ENCODE measurements at places on chromosomes 2 and 18. TPM values are rescaled to one million over a fixed set of nuclear protein-coding genes. Genes with fewer than 3 reads are reported as not detected.

Gene RTP5
- total RNA-seq = not detected

Gene RAB6C
- total RNA-seq = 0.68 TPM

Gene SLC16A14
- total RNA-seq = 3.0 TPM

Gene SERPINB5
- 0.63 TPM for total RNA-seq

Gene OTOS
- total RNA-seq = not detected

Gene MBD2
- total RNA-seq = 43.5 TPM

Gene GALNT3
- 3.5 TPM for total RNA-seq

Gene ALPG
- total RNA-seq = not detected

Gene RBBP8
- total RNA-seq = 9.7 TPM

Gene FAM228A
- 0.81 TPM for total RNA-seq

Gene LYG1
- total RNA-seq = 5.8 TPM

Gene IL36G
- not detected for total RNA-seq

Gene KRTCAP3
- total RNA-seq = 0.68 TPM

Gene NCL
- total RNA-seq = 80.4 TPM

Gene MPP4
- not detected for total RNA-seq

Gene SOWAHC
- 29.4 TPM for total RNA-seq

Gene MAT2A
- total RNA-seq = 475 TPM

Gene CDCA7
- 4.9 TPM for total RNA-seq

Gene CHST9
- total RNA-seq = not detected

Gene ONECUT2
- total RNA-seq = not detected

Gene RBM45
- 12.0 TPM for total RNA-seq

Gene DPYSL5
- total RNA-seq = not detected

Gene TOGARAM2
- total RNA-seq = 2.4 TPM

Gene RGPD4
- total RNA-seq = not detected

Gene ATF2
- 58.9 TPM for total RNA-seq

Gene CCT7
- 121 TPM for total RNA-seq

Gene HNRNPLL
- total RNA-seq = 64.7 TPM

Gene ZNF521
- 8.0 TPM for total RNA-seq

Gene GMPPA
- 56.5 TPM for total RNA-seq
